ENCODE measurements at places on chromosomes 5 and 9.

DNA sequence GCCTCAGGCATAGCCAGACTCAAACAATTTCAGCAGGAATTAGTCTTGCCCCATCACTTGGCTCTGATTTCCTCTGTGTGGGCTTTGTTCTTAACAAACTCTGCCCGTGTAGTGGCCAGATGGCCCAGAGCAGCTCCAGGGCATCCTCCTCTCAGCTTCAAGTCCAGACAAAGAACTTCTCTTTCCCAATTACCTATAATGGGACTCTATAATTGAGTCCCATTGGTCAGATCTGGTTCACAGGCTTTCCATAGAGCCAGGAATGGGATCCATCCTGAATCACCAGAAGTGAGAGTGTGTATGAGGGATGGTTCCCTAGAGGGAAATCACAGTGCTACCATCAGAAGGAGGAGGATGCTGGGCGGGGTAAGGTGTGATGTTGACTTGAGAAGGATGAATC, 515.8 kb downstream of the KIF4B start:
- no peak for DNase-seq

GRCh38 chr5:88677376-88677895, 205.5 kb downstream of the MEF2C start:
- no peak for DNase-seq

DNA sequence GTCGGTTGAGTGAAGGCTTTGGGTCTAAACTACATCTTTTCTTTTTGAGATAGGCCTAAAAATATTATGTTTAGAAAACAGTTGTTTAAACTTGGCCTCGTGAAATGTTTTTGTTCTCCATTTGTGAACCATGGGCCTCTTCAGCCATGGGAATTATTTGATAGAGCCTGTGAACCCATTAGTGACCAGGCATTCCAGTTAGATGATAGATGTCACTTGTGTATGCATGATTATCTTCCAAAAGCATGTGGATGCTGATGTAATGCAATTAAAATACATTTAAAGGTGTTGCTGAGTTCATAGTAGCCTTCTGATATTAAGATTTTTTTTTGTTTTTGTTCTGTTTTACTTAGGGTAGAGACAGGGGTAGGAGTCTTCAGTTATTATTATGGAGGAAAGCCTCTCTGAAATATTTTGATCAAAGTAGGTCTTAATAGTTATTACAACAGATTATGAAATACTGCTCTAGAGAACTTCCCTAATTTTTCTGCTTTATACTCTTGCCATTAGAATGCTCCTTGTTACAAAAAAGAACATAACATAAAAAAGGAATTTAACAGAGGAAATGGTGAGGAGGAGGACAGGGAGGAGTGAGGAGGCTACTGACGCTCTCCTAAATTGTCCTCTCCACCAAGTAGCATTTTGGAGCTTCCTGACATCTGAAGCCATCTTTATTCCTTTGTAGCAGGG, 32.9 kb downstream of the CPEB4 start:
- DNase-seq = no peak

- no peak for DNase-seq
Measured at GRCh38 chr9:136170006-136170901, 34.7 kb downstream of the LHX3 start.

- DNase-seq = no peak
Measured at GRCh38 chr5:77864997-77865396, 88.9 kb upstream of the TBCA start.

DNA sequence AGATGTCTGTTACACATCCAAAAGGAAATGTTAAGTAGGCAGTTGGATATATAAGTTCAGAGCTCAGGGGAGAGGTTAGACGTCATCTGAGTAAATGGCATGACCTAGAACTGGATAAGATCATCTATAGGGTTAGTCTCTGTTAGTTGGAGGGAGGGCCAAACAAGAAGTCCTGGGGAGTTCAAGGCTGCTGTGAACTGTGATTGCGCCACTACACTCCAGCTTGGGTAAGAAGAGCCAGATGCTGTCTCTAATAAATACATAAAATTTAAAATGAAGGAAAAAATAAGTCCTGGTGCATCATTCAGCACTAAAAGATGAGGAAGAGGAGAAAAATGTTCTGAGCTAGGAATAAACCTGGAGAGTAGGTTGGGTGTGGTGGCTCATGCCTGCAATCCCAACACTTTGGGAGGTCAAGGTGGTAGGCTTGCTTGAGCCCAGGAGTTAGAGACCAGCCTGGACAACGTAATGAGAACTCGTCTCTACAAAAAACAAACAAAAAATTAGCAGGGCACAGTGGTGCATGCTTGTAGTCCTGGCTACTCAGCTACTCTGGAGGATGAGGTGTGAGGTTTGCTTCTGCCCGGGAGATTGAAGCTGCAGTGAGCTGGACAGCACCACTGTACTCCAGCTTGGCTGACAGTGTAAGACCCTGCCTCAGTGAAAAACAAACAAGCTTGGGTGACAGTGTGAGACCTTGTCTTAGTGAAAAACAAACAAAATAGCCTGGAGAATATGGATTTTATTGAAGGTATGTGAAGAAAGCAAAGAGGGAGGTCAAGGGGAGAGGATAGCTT, 123.6 kb downstream of the ACTBL2 start:
- DNase-seq = no peak

GRCh38 chr9:130805510-130806326, 29.3 kb upstream of the ABL1 start:
- DNase-seq = no peak

DNA sequence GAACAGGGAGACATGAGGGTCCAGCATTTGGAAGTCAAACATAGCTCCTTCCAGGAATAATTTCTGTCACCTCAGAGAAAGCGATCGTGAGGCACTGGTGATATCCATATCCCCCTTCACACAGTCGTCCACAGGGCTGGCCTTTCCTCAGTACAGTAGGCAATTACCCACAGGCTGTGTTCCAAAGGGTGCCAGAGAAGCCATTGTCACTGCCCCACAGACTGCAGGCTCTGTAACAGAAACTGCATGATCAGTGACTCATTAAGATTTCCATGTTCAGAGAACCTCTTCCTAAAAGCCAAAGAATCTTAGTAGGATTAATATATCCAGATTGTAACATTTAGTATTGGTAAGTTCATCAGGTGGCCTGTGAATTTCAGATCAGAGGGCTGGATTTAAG, 127.6 kb downstream of the RPS23 start:
- DNase-seq = no peak

GRCh38 chr5:158832096-158832685, 267.5 kb downstream of the EBF1 start:
- no peak for DNase-seq

GRCh38 chr9:129834489-129835127, 467 bp downstream of the C9orf78 start:
- no peak for DNase-seq

DNA sequence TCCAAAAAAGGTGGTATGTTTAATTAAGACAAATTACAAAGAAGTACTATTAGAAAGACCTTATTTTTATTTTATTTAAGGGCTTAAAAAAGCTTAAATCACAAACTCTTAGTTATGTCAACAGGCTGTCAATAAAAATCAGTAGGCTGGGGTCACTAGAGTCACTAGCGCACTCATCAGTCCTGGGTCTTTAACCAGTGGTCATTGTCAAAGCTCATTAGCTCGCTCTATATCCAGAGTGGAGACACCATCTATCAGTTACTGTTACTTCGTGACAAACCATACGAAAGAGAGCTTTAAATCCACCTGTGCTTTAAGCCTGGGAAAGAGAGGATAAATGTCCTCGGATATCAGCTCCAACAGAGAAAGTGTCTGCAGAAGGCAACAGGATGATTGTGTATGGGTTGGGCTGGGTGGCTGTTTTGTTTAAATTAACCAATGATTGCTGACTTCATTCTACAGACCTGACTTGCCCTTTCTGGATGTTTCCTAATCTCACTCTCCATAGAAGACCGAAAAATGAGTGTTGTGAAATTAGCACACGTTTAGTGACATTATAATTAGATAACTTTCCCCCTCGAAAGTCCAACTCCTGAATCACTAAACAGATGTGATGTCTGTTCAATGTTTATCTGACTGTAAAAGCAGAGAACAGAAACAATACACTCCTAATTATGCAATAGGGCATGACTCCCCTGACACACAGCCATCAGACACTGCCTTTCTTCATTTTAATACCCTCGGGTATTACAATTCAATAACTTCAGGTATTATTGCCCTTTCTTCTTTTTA, 123.6 kb upstream of the TNPO1 start:
- no peak for DNase-seq

GRCh38 chr5:138037907-138038633, 5.2 kb upstream of the FAM13B start:
- DNase-seq = no peak

- DNase-seq = peak; percentile 89
Measured at GRCh38 chr5:126003309-126003708, 419.9 kb upstream of the GRAMD2B start.

Data from smooth muscle cell of the brain vasculature (primary cell).